ENCODE measurements at places on chromosomes 3 and 15.
A peak's percentile ranks its signal among the peaks of the same experiment; 100 is the strongest.

GRCh38 chr3:97883736-97884135 is 61.9 kb downstream of the CRYBG3 start:
- DNase-seq = no peak

GRCh38 chr3:78846718-78847117 is 921.1 kb downstream of the ROBO1 start:
- no peak for DNase-seq

DNA sequence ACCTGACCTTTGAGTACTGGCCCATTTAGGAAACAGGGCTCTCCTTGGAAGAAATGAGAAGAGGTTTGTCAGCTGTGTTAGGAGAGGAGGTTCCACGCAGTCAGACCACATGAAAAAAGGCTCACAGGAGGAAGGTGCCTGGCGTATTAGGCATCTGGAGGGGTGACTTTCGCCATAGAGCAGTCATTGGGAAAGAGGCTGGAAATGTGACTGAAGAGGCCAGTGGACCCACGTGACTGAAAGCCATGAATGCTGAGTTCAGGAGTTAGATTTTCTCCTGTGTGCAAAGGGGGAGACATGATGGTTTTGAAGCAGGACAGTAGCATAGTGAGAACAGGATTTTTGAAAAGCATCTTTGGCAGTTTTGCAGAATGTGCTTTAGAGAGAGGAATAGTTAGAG is 29.7 kb upstream of the RNF7 start:
- DNase-seq = peak; percentile 85

DNA sequence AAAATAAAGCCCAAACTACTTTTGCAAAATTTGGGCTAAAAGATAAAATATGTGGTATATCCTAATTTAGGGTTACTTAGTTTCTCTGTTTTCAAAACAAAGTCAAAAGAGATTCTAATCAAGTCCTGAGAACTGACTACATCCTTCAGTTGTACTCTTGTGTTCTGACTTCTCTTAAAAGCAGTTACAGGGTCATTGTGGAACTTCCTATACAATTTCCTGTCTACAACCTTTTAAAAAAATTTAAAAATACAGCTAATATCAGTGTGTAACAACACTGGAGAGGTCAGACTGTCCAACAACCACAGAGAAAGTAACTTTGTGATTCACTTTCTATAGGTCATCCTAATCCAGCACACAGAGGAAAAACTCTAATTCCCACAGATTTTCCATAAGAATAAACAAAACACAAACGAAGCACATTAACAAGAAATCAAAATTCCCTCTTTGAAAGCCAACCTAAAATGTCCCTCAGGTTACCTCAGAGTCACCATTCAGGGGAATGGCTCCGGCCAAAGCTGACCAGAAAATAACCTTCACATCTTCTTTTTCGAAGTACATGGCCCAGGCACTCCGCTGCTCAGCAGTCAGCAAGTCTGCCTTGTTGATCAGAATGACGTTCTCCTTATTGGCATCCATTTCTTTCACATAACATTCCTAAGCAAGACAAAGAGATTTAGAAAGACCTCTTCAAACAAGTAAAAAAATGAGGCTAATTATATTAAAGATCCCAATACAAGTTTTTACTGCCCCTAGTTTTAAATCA is 13.3 kb downstream of the LSG1 start:
- no peak for DNase-seq

DNA sequence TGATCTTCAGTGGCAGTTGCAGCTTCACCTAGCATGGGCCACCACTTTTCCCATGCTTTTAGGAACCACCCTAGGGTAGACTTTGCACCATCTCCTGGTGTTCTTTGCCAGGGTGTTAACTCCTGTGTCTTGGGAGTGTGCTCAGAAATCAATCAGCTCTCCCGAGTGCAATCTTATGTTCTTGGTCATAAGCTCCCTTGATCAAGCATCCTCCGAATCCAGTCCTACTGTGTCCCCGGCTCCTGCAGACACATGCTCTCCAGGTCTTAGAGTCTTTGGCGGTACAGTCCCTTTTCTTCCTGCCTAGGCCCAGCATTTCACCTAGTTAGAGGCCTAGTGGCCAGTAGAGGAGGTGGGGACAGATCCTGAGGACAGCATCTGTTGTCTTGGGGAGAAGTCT is 74.7 kb upstream of the SYN2 start:
- DNase-seq = no peak

- peak; percentile 95 for DNase-seq
Observed at GRCh38 chr3:195914648-195915473, 6.5 kb upstream of the TNK2 start.

- DNase-seq = no peak
Observed at GRCh38 chr3:64379221-64379620, 154.0 kb upstream of the PRICKLE2 start.

GRCh38 chr15:77350792-77351191 is 69.1 kb downstream of the PEAK1 start:
- no peak for DNase-seq

GRCh38 chr3:77066829-77067228 is 26.9 kb downstream of the ROBO2 start:
- DNase-seq = no peak

- DNase-seq = no peak
Observed at GRCh38 chr15:64117759-64118487, 22.1 kb downstream of the SNX1 start.

DNA sequence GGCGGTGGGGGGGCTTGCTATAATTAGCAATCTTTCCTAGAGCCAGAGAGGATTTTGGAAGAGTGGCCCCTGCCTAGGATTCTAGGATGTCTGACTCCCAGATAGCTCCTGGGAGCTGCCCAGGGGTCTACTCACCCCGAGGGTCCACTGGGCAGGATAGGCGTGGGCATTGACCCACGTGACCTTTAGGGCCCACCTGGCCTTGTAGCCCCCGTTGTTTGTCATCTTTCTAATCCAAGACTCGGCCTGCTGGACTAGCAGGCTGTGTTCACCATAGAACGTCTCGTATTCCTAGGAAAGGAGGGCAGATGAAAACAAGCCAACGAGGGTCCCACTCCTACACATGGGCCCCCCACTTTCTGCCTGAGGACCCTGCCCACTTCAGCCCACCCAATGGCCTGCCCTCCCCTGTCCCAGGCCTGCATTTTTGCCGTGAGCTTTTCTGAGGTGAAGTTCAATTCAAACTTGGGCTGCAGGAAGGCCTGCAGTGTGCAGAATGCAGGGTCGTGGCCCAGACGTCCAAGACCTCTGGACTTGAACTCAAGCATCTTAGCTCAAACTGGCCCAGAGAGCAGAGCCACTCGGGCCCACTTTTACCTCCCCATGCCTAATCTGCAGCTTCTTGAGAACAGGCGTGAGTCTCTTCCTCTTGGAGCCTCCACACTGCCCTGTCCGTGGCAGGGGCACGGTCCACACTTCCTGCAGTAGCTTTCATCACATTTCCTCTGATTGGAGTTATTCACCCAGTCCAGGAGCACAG is 41.5 kb downstream of the MUC4 start:
- no peak for DNase-seq

- DNase-seq = no peak
Observed at GRCh38 chr3:25448750-25449692, 21.0 kb downstream of the RARB start.

DNA sequence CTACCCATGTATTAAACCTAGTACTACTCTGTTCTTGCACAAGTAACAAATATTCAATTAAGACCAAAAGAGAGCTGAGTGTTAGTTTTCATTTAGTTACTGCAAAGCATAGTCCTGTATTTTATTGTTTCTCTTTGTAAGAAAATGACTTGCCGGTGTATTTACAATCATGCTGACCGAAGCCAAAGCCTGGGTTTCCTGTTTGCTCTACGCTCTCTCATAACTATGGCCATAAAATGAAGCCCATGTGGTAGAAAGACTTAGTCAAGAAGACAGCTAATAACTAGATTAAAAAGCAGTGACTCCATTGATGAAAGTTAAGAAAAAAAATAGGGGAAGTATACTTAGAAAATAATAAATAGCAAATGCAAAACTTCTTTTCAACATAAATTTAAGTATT is 479.9 kb downstream of the CNTN4 start:
- DNase-seq = no peak
